ENCODE measurements at places on chromosomes 16 and 17.

DNA sequence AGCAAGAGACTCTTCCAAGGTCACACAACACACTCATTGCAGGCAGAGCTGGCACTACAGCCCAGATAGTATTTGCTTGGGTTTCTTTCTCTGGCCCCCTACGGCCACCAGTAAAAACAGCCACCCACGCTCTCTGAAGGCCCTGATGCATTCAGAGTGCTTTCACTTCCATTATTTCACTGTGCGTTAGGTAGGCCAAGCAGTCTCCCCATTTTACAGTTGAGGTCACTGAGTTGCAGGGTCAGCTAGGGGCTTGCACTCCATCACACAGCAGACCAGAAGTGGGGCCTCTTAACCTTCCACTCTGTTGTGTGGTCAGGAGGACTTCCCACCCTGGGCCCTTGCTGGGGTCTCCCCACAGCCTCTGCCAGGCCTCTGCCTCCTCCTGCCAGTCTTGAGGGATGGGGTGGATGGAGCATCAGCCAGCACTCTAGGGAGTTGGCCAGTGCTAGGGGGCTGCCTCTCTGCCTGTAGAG is 2.5 kb downstream of the TBX21 start:
- peak; percentile 12 for DNase-seq

- DNase-seq: peak; percentile 87
These were observed 17.1 kb upstream of the C17orf113 start for GRCh38 chr17:42067371-42068091.

GRCh38 chr17:48052956-48053757 is 5.0 kb downstream of the NFE2L1 start:
- peak; percentile 80 for DNase-seq

DNA sequence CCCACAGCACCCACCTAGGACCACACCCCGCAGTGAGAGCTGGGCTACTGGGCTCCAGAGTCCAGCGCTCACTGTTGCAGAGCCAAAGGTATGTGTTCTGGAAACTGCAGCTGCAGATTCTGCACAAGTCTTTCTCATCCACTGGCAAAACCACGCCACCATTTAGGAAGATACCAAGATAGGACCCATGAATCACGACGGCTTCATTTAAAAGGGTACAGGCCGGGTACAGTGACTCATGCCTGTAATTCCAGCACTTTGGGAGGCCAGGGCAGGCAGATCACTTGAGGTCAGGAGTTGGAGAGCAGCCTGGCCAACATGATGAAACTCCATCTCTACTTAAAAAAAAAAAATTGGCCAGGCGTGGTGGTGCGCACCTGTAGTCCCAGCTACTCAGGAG is 18.8 kb downstream of the FOXF1 start:
- DNase-seq: no peak

DNA sequence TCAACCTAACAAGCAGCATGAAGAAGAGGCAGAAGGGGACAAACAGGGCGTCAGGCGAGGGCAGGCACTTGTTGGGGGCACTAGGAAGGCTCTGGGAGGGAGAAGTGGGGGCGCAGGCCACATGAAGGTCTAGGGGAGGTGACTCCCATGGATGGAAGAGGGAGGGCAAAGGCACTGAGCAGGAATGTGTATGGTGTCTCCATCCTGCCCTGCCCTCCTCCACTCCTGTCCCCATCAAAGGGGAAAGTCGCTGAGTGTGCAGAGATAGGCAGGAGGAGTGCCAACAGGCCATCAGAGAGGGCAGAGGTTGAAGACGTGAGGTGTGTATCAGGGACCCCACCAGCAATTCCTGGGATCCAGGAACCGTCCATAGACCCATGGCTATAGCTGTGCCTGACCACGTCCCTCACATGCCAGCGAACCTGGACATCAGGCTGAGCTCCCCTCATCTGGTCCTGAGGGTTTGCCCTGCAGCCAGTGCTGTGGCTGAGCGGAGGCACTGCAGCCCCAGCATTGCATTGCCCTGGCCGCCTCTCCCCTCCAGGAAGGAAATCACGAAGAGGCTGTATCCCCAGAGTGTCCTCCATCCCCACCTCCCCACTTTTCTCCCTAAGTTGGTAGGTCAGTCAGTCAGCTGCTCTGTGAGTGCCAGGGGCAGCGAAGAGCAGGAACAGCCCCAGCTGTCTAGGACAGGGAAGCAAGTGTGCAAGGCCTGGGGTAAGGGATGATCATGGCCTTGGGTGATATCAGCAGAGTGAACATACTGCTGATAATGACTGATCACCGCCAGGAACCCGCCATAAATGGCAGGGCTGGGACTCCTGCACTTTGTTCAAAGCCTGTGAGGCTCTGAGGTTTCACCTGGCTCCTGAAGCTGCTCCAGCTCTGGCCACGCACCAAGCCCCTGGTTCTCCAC is 6.2 kb upstream of the CYB561 start:
- no peak for DNase-seq

GRCh38 chr17:17128476-17129075 is 77.6 kb downstream of the PLD6 start:
- no peak for DNase-seq

Data from sciatic nerve (tissue), 2 donors.